Cortex of kidney (tissue), 1 donor: ENCODE measurements at places on chromosomes 7 and 10.

DNA sequence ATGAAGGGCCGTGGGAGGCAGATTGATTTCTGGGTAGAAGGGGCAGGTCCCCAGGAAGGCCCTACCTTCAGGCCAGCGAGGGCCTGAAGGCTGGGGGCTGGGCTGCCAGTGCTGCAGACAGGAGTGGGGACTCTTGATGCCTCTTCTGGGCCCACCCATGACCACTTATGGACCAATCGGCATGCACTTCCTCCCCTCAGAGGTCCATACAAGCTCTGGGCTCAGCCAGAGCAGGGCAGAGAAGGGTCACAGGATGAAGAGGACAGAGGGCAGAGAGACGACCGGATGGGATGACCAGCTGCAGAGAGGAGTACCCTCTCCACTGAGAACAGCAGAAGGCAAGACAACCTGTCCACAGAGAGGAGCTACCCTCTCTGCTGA is 120.1 kb downstream of the DYNC2I1 start:
- no peak for DNase-seq

DNA sequence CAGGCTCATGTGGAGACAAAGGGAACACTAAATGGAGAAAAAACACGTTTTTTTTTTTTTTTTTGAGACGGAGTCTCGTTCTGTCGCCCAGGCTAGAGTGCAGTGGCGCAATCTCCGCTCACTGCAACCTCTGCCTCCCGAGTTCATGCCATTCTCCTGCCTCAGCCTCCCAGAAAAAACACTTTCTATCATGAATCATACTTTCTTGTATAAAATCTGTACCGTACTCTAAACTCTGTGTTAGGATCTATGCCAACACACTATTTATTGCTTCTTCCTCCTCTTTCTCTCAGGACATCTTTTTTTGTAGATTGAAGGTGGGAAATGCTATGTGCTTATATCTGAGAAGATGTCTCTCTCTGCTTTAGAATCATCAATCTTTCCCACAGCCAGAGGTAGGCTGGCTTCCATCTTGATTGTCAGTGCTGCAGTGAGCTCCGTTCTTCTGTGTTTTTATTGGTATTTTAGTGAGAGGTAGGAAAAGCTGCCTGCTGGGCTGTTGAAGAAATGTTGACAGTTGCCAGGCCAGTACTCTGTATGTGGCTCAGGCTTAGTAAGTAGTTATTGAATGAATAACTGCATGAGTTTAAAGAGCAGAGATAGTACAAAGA is 101.1 kb downstream of the GPR85 start:
- DNase-seq: no peak

DNA sequence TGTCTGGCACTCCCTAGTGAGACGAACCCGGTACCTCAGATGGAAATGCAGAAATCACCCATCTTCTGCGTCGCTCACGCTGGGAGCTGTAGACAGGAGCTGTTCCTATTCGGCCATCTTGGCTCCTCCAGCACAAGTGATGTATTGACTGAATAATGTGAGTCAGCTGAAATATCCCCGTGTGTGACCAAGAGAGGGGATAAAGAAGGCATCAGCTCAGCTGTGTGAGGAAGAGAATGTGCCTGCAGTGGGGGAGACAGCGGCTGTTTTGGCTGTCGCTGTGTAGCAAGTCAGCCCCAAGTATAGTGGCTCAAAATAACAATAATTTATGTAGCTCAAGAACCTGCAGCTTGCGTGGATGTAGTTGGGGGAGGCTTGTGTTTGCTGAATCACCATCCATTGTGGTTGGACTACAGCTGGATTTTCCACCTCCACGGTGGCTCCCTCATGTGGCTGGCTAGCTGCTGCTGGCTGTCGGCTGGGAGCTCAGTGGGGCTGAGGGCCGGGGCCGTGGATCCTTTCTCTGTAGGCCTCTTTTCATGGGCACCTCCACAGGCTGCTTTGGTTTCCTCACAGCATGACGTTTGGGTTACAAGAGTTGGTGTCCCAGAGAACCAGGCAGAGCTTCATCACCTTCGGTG is 434.5 kb downstream of the CCSER2 start:
- no peak for DNase-seq

DNA sequence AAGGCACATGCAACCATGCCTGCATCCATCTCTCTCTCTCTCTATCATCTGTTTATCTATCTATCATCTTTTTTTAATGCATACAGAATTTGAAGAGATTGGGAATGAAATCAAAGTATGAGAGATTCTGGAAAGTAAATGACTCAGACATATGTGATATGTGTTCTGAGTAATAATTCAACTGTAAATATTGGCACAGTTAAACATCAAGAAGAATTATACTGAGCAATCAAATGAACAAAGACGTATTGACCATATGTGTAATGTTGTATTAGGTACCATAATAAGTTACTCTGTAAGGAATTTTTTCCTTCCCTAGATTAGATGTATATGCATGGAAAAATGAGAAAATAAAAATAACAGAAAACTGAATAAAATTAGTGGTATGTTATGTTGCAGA is 108.3 kb downstream of the SUGCT start:
- DNase-seq: no peak

DNA sequence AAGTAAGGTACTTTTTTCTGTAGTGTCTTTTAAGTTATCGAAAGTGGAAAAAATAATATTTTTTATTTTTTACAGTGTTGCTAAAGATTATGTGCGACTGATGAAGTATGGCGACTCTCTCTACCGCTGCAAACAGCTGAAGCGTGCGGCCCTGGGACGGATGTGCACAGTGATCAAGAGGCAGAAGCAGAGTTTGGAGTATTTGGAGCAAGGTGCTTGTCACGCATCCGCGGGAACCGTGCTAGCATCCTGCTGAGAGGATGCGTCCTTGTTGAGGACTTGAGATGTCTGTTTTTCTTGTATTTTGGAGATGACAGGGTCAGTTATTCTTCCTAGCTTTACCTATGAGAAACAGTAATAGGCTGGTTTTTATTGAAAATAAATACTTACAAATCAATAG is 7.8 kb downstream of the GTPBP4 start:
- DNase-seq: no peak

DNA sequence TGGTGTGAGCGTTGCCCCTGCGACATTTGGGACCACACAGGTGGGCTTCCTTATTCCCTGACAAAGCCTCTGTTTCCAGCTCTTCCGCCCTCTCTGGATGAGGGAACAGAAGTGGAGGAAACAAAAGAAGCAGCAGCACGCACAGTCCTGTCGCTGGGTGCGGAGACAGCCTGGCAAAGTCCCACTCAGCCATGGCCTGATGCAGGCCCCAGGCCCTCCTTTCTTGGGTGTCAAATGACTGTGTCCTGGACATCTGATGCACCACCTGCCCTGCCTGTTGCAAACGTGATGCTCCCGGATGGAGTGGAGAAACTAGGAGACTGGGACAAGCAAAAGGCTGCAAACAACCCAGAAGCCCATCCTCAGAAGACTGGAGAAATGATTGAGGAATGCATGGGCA is 20.7 kb downstream of the ZMIZ2 start:
- no peak for DNase-seq

GRCh38 chr10:132400547-132401151 is 3.6 kb downstream of the PWWP2B start:
- no peak for DNase-seq

DNA sequence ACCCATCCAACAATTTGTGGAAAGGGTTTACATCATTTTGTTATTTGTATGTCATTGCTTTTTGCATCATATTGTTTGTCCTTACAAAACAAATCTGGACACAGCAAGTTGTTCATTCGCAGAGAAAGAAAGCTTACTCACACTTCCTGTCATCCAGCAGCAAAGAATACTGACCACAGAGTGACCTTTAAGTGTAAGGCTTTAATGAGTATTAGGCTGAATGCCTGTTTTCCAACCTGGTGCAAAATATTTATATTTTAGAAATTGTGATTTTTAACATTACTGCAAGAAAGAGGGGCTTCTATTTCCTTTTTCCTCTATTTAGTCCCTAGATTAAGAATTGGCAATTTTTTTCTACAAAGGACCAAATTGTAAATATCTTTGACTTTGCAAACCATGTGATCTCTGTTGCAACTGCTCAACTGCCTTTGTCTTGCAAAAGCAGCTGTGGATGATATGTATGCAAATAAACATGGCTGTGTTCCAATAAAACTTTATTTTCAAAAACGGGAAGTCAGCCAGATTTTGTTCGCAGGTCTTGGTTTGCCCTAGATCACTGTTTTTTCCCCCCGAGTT is 27.8 kb upstream of the ITGB1 start:
- no peak for DNase-seq
